ENCODE measurements at places on chromosomes 7 and 10. TPM values are rescaled to one million over a fixed set of nuclear protein-coding genes. Genes with fewer than 3 reads are reported as not detected.

The ADAM12 gene
- polyA plus RNA-seq: 22.9 TPM

DNA sequence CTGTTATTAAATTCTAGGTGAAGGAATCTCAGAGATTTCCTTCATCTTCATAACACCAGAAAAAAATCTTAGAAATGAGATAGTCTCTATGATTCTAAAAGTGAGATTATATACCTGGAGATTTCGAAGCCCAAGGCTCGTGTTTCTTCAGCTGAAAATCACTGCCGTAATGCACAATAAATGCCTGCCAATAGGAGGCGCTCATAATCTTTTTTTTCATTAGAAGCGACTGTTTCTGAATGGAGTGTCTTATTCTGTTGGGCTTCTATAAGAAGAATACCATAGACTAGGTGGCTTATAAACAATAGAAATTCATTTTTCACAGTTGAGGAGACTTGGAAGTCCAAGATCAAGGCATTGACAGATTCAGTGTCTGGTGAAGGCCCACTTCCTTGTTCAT, 294.7 kb downstream of the PRKG1 start:
- no peak for DNase-seq

DNA sequence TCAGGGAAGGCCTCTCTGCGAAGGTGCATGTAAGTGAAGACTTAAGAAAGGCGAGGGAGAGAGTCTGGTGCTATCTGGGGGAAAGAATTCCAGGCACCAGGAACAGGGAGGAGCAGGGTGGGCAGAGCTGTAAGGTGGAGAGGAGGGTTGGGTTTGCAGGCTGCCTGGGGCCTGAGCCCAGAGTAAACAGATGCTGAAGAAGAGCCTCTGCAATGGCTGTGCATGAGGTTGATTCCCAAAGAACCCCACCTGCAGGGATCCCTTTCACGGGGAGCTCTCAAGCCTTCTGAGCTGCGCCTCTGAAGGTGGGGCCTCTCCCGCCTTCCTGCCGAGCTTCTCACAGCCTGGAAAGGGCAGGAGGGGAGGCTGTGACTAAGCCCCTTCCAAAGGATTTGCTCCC, 115.1 kb downstream of the RNF216 start:
- DNase-seq: no peak

DNA sequence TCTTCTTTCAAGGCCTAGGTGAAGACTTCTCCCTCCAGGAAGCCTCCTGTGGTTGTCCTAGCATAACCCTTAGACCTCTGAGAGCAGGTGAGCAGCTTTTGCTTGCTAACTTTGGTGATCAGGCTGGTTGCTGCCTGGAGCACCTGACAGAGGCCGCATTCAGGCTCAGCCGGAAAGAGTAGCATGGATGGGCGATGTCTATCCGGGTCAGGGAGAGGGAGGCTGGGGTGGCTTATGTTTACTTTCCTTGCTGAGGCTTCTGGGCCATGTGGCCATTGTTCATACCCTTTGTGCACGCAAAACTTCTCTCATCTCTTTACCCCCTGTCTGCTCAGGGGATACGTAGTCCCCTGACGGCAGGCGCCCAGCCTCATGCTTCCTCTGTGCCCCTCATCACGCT, 27.4 kb upstream of the PCBD1 start:
- no peak for DNase-seq

The OPN4 gene
- 1.4 TPM for polyA plus RNA-seq

The ANKRD2 gene
- polyA plus RNA-seq: 60.8 TPM

DNA sequence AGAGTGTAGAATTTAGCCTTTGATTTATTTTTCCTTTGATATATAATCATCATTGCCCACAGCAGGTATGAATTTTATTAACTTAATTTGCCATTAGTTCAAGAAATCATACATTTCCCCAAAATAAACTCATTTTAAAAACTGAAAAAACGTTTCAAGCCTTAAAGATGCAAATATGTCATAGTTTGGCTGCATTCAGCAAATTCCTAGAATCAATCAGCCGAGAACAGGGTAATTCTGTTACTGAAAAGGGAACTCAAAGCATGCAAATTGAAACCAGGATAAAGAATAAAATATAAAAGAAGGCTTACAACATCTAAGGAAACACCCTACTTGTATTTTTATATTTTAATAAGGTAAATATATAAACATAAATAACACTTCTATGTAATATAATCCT, 233.8 kb upstream of the PRKCQ start:
- DNase-seq: peak; percentile 61

DNA sequence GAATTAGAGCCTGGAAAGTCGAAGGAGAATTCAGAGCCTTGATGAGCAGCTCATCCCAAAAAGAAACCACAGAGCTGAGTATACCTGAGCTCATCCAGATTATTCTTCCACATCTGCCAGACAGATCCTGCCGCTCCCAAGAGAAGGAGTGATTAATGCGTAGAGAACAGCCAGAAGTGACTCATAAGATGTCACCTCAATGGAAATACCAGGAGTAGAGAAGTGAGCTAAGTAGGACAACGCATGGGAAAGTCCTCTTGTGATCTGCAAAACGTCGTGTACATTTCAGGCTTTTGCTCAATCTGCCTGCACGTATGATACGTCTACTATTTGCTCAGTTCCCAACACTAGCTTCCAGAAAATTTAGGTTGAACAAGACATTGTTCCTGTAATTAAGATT, 230.5 kb upstream of the AUTS2 start:
- DNase-seq: peak; percentile 66

GRCh38 chr7:120030876-120031275, 242.1 kb upstream of the KCND2 start:
- DNase-seq: no peak

The SKIDA1 gene
- polyA plus RNA-seq: 2.2 TPM

GRCh38 chr7:134328900-134329299, 12.2 kb upstream of the SLC35B4 start:
- DNase-seq: no peak

DNA sequence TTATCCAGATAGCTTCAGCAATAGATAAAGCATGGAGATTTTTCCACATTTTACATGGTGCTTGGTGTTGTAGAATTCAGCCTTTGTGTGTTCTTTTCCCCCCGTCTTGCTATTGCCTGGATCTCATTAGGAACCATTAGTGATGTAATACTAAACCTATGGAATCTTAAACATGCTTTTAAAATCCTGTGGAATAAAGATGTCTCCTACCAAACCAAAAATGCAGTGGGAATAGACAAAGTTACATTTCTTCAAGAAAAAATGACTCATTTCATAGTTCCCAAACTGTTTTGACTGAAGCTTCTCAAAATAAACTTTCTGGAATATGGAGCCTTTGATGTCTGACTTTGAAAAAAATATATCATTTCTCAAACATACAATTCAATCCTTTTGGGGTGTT, 44.0 kb downstream of the CALD1 start:
- DNase-seq: peak; percentile 86

The RNLS gene
- 3.3 TPM for polyA plus RNA-seq

- no peak for DNase-seq
Measured at GRCh38 chr7:50651271-50651989, 86.2 kb upstream of the DDC start.

The ITPRID1 gene
- 0.88 TPM for polyA plus RNA-seq

The OPALIN gene
- polyA plus RNA-seq: not detected

- DNase-seq: no peak
Measured at GRCh38 chr7:138602451-138602850, 98.7 kb downstream of the SVOPL start.

The IL2RA gene
- polyA plus RNA-seq: not detected

- DNase-seq: peak; percentile 81
Measured at GRCh38 chr10:46106410-46107255, 60.6 kb upstream of the MSMB start.

The PRRT4 gene
- polyA plus RNA-seq: 17.8 TPM

DNA sequence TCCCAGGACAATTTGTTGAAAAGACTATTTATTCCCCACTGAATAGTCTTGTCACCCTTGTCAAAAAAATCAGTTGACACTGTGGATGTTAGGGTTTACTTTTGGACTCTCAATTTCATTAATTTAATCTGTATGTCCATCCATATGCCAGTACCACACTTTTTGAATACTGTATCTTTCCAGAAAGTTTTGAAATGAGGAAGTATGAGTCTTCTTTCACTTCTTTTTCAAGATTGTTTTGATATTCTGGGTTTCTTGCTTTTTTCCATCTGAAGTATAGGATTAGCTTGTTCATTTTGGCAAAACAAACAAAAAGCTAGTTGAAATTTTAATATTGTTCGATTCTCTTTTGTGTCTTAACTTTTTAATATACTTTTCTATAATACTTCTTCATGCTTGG, 21.7 kb downstream of the KLHDC10 start:
- DNase-seq: no peak
